ENCODE measurements at places on chromosomes 6 and 20. TPM values are rescaled to one million over a fixed set of nuclear protein-coding genes. Genes with fewer than 3 reads are reported as not detected.

OR2J3 gene
- total RNA-seq, result not detected

MDFI gene
- 31.8 TPM for total RNA-seq

KHDC1L gene
- total RNA-seq, result not detected

TFAP2D gene
- total RNA-seq, result not detected

LPA gene
- 0.22 TPM for total RNA-seq

EDN1 gene
- 48.8 TPM for total RNA-seq

LAMA2 gene
- total RNA-seq, result 244 TPM

GJA10 gene
- not detected for total RNA-seq

TSPO2 gene
- not detected for total RNA-seq

KCNB1 gene
- 5.7 TPM for total RNA-seq

DNA sequence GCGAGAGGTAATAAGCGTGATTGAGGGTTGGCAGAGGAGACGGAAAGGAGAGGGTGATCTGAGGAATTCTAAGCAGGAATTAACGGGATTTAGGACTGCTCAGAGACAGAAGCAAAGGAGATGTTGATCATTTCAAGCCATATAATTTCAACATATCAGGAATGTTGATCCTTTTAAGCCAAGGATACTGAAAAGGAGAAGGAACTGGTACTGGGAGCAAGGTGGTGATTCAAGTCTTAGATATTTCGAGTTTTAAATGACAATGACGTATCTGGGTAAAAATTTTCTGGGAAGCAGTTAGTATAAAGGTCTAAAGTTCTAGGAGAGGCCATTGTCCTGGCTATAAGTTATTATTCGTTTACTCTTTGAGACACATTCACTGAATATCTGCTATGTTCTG, 91.3 kb upstream of the OGFRL1 start:
- H3K36me3 ChIP-seq, result no peaks in the 10 kb centered on the region
- H3K4me3 ChIP-seq, result no peak overlapping the region
- no peak for DNase-seq
- H3K4me1 ChIP-seq, result no peaks in the 10 kb centered on the region
- H3K27ac ChIP-seq, result no peak overlapping the region

DNA sequence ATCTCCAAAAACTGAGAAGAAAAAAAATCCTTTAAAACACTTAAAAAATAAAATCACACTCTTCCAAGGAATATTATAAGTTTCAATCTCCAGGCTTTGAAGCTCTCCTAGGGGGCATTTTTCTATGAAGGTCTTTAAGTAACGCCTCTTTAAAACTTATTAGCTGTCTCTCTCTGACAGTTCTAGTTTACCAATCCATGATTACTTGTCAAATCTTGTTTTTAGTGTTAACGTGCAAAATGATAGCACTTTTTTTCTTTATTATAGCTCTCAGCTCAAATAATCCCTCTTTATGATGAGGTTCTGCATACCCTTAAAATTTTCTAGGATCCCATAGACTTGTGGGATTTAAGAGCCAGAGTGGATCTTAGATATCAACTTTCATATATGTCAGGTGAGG, 369.0 kb downstream of the DOK5 start:
- no peaks in the 10 kb centered on the region for H3K4me1 ChIP-seq
- no peak overlapping the region for H3K27ac ChIP-seq
- no peaks in the 10 kb centered on the region for H3K36me3 ChIP-seq
- no peak overlapping the region for H3K4me3 ChIP-seq
- no peaks in the 10 kb centered on the region for H3K27me3 ChIP-seq

DNA sequence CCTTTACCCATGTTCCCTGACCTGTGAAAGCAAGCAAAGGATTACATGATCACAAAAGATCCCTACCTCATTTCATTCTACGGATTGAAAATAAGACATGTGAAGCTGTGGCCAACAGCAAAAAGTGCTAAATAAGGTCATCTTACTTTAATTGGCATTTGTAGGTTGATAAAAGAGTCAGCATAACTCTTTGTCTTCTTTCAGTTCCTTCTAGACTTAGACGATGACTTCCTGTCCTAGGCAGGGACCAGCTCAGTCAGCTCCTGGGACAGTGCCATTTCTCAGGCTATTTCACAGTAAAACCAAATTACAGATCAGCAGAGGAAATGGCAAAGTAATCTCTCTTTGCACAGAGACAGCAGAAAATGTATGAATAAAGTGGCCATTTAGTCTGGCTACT, 480.7 kb downstream of the RFPL4B start:
- H3K4me3 ChIP-seq, result no peak overlapping the region
- H3K27me3 ChIP-seq, result no peaks in the 10 kb centered on the region

GRCh38 chr6:169046483-169047192, 207.0 kb downstream of the THBS2 start:
- H3K4me1 ChIP-seq, result no peaks in the 10 kb centered on the region
- no peak overlapping the region for H3K27ac ChIP-seq
- H3K36me3 ChIP-seq, result no peaks in the 10 kb centered on the region
- no peak overlapping the region for H3K4me3 ChIP-seq
- DNase-seq, result no peak

DNA sequence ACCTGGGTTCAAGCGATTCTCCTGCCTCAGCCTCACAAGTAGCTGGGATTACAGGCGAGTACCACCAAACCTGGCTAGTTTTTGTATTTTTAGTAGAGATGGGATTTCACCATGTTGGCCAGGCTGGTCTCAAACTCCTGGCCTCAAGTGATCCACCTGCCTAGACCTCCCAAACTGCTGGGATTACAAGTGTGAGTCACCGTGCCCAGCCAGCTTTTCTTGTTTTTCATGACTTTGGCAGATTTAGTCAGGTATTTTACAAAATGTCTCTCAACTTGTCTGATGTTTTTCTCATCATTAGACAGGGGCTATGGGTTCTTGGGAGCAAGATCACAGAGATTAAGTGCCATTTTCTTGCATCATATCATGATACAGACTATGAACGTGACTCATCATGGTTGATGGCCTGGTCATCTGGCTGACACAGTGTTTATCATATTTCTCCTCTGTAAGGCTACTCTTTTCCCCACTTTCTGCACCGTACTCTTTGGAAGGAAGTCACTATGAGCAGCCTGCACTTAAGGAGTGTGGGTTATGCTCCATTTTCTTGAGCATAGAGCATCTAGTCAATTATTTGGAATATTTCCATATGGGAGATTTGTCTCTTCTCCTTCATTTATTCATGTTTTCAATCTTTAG, 67.8 kb downstream of the RNF182 start:
- H3K4me3 ChIP-seq, result no peak overlapping the region
- no peaks in the 10 kb centered on the region for H3K36me3 ChIP-seq
- H3K27ac ChIP-seq, result no peak overlapping the region

- no peak for DNase-seq
- no peak overlapping the region for H3K27ac ChIP-seq
- H3K36me3 ChIP-seq, result no peaks in the 10 kb centered on the region
Measured at GRCh38 chr6:168157272-168158212, 78.5 kb upstream of the FRMD1 start.

- no peaks in the 10 kb centered on the region for H3K36me3 ChIP-seq
- H3K27me3 ChIP-seq, result no peaks in the 10 kb centered on the region
- DNase-seq, result no peak
- no peak overlapping the region for H3K27ac ChIP-seq
- H3K4me3 ChIP-seq, result no peak overlapping the region
Measured at GRCh38 chr6:108836061-108836460, 12.2 kb upstream of the ARMC2 start.

GRCh38 chr6:143074101-143074500, 13.4 kb downstream of the AIG1 start:
- H3K27me3 ChIP-seq, result no peaks in the 10 kb centered on the region
- no peaks in the 10 kb centered on the region for H3K36me3 ChIP-seq
- no peaks in the 10 kb centered on the region for H3K4me1 ChIP-seq
- no peak for DNase-seq

GRCh38 chr20:25296094-25297093, 48.5 kb downstream of the PYGB start:
- H3K27me3 ChIP-seq, result no peaks in the 10 kb centered on the region
- no peak overlapping the region for H3K4me3 ChIP-seq
- DNase-seq, result no peak
- H3K36me3 ChIP-seq, result peaks cover 70% of the 10 kb centered on the region

DNA sequence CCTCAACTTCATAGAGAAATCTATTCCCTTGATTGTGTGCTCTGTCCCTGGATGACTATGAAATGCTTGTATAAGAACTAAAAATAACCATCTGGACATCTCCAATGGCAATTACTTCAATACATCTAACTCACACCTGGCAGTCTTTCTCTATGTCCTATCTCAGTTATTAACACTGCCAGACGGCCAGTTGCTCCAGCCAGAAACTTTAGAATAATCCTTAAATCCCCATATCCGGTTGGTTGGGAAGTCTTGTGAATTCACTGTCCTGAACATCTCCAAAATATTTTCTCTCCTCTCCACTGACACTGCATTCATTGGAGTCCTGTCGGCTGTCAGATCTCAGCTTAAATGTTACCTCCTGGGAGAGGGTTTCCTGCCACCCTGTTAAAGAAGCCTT, 12.2 kb upstream of the LAMA2 start:
- H3K4me3 ChIP-seq, result no peak overlapping the region
- no peak for DNase-seq
- H3K36me3 ChIP-seq, result no peaks in the 10 kb centered on the region
- H3K4me1 ChIP-seq, result no peaks in the 10 kb centered on the region

- no peaks in the 10 kb centered on the region for H3K36me3 ChIP-seq
- no peak overlapping the region for H3K4me3 ChIP-seq
- no peaks in the 10 kb centered on the region for H3K27me3 ChIP-seq
- no peak for DNase-seq
- H3K4me1 ChIP-seq, result peaks cover 10% of the 10 kb centered on the region
Measured at GRCh38 chr6:16514249-16514648, 247.0 kb downstream of the ATXN1 start.

GRCh38 chr6:82365016-82365795, 1.6 kb downstream of the TPBG start:
- peaks cover 30% of the 10 kb centered on the region for H3K27me3 ChIP-seq
- DNase-seq, result no peak

- H3K27me3 ChIP-seq, result no peaks in the 10 kb centered on the region
- H3K4me1 ChIP-seq, result no peaks in the 10 kb centered on the region
- H3K4me3 ChIP-seq, result no peak overlapping the region
Measured at GRCh38 chr6:62612471-62612870, 326.4 kb upstream of the KHDRBS2 start.

DNA sequence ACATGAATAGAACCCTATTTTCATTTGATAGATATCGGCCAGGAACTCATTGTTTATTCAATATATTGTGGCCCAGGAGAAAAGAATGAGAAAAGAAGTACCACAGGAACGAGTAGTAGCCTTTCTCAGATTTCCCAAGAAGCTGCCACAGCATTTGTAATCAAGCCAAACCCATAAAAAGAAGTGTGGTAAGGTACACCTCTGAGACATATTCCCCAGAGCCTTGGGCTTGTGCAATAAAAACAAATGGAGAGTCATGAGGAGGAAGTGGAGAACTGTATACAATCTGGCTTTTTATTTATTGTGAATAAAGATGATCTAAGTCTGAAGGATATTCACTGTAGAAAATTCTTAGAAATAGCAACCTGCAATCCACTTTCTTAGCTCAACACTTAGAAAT, 36.7 kb downstream of the KIF6 start:
- H3K4me3 ChIP-seq, result no peak overlapping the region
- H3K36me3 ChIP-seq, result no peaks in the 10 kb centered on the region
- DNase-seq, result no peak
- H3K27ac ChIP-seq, result no peak overlapping the region
- H3K4me1 ChIP-seq, result no peaks in the 10 kb centered on the region

GRCh38 chr6:25050356-25050755, 114.6 kb upstream of the RIPOR2 start:
- no peaks in the 10 kb centered on the region for H3K4me1 ChIP-seq
- H3K27ac ChIP-seq, result no peak overlapping the region
- no peaks in the 10 kb centered on the region for H3K27me3 ChIP-seq
- no peaks in the 10 kb centered on the region for H3K36me3 ChIP-seq
- DNase-seq, result no peak

DNA sequence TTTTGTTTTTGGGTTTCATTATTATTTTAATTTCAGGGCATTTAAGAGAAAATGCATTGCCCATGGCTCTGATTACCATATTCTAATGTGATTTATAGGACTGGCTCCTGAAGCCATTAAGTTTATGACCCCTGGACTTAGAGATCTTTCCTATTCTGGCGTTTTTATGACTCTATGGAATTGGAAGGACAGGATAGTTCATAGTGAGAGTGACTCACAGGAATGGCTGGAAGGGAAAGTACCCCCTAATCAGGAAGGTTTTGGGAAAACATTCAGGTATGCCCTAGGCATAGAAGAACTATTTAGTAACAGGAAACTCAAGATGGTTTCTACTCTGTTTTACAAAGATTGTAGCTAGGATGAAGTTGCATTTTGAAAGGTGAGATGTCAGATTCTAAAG, 108.6 kb upstream of the SLC2A12 start:
- no peaks in the 10 kb centered on the region for H3K27me3 ChIP-seq
- no peak for DNase-seq
- no peaks in the 10 kb centered on the region for H3K36me3 ChIP-seq
- H3K4me3 ChIP-seq, result no peak overlapping the region
- no peaks in the 10 kb centered on the region for H3K4me1 ChIP-seq

- no peak for DNase-seq
- H3K27ac ChIP-seq, result no peak overlapping the region
- H3K27me3 ChIP-seq, result no peaks in the 10 kb centered on the region
Measured at GRCh38 chr20:32435449-32436107, 77.4 kb downstream of the ASXL1 start.

- peak overlapping the region; percentile 51 for H3K4me3 ChIP-seq
- no peaks in the 10 kb centered on the region for H3K27me3 ChIP-seq
- no peaks in the 10 kb centered on the region for H3K36me3 ChIP-seq
- peaks cover 4% of the 10 kb centered on the region for H3K4me1 ChIP-seq
- DNase-seq, result no peak
- H3K27ac ChIP-seq, result peak overlapping the region; percentile 47
Measured at GRCh38 chr6:10722570-10722819, 375 bp upstream of the TMEM14C start.

DNA sequence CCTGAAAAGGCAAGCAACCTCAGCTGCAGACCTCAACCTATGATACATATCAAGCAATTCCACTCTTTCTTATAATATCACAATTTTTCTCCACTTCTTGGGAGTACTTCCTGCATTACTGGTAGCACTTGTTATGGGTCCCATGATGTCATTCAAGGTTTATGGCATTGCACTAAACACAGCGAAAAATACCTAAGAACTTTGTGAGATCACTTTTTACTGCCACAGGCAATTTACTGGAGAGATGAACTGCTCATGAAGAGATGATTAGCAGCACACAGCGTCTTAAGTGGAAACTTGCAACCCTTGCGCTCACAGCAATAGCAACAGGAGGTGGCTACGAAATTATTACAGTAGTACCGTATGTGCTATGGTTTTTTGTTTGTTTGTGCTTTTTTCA, 19.3 kb upstream of the RIMS4 start:
- H3K36me3 ChIP-seq, result no peaks in the 10 kb centered on the region
- no peak for DNase-seq

GRCh38 chr20:24672886-24673677, 203.7 kb downstream of the SYNDIG1 start:
- no peak overlapping the region for H3K4me3 ChIP-seq
- no peak overlapping the region for H3K27ac ChIP-seq
- H3K27me3 ChIP-seq, result no peaks in the 10 kb centered on the region
- H3K36me3 ChIP-seq, result no peaks in the 10 kb centered on the region
- H3K4me1 ChIP-seq, result no peaks in the 10 kb centered on the region
- no peak for DNase-seq

All from tibial nerve (tissue), 4 donors.